ENCODE measurements at places on chromosomes 12 and 14. TPM values are rescaled to one million over a fixed set of nuclear protein-coding genes. Genes with fewer than 3 reads are reported as not detected.

DNA sequence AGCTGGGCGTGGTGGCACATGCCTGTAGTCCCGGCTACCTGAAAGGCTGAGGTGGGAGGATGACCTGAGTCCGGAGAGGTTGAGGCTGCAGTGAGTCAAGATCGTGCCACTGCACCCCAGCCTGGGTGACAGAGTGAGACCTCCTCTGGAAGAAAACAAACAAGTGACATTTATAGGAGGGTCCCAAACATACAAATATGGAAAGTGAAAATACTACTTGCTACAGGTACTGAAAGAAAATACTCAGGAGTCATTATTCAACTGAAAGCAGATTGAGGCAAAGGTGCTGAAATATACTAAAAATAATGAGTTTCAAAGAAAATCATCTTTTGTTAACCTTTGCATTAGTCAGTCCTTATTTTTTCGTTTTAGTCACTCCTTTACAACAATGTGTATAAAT, 53.5 kb downstream of the ETV6 start:
- no peak for DNase-seq

DNA sequence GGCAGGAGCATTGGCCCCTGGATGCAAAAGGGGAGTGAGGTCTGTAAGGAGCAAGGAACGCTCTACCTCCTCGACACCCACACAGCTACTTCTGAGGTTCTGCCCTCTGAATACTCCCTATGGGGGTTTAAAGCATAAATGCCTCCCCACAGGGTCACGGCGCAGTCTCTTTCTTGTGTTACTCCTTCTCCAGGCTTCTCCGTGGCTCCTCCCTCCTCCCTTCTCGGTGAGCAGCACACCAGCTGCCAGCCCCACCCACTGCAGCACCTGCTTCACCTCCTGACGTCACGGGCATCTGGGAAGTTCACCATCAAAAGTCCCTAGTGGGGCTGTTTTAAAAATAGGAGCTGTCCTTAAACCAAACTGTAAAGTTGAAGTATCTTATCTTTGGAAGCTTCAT, 67.3 kb downstream of the SPTB start:
- DNase-seq: peak; percentile 83

The PMCH gene
- not detected for total RNA-seq

The LRFN5 gene
- 7.5 TPM for total RNA-seq

GRCh38 chr12:104063712-104064030, 660 bp upstream of the HCFC2 start:
- no peak for DNase-seq

The CIPC gene
- total RNA-seq: 18.7 TPM

DNA sequence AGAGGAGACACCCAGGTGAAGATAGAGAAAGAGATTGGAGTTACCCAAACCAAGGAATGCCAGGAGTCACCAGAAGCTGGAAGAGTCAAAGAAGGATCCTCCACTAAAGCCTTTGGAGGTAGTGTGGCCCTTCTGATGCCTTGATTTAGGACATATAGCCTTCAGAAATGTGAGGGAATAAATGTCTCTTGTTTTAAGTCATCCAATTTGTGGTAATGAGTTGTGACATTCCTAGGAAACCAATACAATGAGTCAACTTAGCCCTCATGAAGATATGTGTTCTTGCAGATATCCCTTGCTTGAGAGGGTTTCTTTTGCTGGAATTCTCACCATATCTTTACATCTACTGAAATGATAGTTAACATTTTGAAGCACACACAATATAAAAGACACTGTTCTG, 58.8 kb downstream of the CCER1 start:
- DNase-seq: no peak

DNA sequence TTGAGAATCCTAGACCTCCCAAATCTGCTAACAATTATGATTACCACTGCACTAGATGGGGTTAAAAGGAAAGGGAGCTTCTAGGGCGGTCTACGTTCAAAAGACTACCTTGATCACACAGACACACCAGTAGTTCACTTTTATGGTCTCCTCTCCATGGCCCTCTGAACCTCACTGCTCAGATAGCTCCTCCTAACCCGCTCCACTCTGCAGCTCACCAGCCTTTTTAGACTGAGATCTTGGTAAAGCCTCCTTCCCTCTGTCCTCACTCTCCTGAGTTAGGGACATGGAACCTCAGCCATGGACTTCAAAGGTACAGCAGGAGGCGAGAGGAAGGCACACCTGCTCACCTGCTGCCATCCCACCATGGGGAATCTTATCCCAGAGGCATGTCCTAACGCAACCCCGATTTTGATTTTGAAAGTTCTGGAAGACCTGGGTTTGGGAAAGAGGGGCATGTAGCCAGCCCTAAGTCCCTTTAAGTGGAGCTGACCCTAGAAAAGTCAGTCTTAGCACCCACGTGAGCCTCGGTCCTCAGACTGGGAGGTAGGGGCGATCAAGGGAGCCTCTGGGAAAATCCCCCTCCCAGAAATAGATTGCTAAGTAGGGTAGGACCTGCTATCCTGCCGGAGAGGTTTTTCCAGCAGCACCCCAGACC, 1.3 kb downstream of the ZNF219 start:
- DNase-seq: no peak

- DNase-seq: no peak
Observed at GRCh38 chr12:93174048-93174447, 203.7 kb upstream of the NUDT4 start.
